ENCODE measurements at places on chromosomes 1 and 21.

- no peak for DNase-seq
These were observed 158.8 kb downstream of the URB2 start for GRCh38 chr1:229784834-229785233.

DNA sequence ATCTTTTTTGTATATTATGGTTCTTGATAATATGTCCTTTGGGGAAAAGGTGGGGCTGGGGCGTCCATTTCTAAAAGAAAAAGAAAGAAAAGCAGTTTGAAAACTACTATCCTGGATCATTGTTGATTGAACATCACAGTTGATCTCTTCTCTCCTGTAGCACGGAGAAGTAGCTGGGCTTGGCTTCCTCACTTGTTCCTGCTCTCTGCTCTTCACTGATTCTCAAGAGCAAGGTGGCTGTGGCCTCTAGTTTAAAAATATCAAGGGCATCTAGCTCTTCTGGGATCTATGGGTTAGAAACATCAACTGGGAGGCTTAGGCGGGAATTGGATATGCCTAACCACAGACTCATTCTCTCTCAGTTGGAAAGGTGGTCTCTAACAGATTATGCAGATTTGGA is 38.1 kb upstream of the EPHA8 start:
- no peak for DNase-seq

GRCh38 chr1:160123726-160124125 is 8.2 kb downstream of the ATP1A2 start:
- DNase-seq, result no peak

DNA sequence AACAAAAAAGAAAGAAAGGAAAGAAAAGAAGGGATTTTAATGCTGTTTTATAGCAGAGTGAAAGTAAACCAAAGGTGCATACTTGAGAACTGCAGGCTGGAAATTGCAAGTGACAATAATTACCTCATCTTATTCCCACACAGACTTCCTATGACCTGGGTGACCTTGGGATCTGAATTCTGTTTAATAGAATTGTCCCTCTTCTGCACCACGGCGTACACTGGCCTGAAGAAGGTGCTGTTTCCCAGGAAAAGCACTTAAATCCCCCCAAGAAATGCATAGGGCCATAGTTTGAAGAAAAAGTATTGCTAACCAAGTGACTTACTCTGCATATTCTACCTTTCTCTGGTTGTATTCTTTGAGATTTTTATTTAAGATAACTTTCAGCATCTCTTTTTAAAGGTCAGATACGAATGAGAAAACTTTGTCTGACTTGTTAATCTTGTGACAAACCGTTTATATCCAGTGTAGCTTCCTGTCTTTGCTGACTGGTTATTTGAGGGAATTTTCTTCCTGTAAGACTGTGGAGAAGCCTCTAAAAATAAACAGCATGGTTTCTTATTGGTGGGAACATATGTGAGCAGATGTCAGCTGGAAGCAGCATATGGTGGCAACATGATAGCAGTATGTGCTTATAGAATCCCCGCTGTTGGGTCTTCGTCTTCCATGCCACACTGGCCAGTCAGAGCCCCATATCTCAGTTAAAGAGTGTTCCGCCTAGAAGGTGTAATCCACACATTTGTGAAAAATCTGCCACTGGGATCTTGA is 16.3 kb downstream of the TGFB2 start:
- no peak for DNase-seq

DNA sequence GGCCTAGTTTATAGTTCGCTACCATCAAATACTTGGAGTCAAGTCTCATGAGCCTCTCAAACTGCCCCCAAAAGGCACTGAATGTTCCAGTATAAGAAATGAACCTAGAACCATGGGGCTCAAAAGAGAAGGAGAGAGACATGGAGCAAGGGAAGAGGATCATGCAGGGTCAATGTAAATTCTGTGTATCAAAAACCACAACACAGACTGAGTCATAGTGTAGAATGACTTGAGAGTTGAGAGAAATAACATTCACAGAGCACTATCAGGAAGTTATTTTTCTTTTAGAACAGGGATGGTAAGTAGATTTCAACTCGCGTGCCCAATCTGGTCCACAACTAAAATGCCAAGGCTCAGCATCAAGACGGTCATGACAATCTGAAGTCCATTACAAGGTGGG is 59.8 kb downstream of the GNG12 start:
- DNase-seq, result no peak

Measured in stimulated activated CD4-positive, alpha-beta T cell treated with anti-CD3 and anti-CD28 coated beads, Interleukin-4, amount 100 ng/mL, for 24 hours (primary cell).